Tibial nerve (tissue), 4 donors: ENCODE measurements at places on chromosomes 12 and 14. TPM values are rescaled to one million over a fixed set of nuclear protein-coding genes. Genes with fewer than 3 reads are reported as not detected.

GRCh38 chr12:130683811-130684210 lies 32.3 kb downstream of the RIMBP2 start:
- no peak for DNase-seq
- no peak overlapping the region for H3K4me3 ChIP-seq
- H3K4me1 ChIP-seq = no peaks in the 10 kb centered on the region
- H3K36me3 ChIP-seq = no peaks in the 10 kb centered on the region
- H3K27me3 ChIP-seq = no peaks in the 10 kb centered on the region
- no peak overlapping the region for H3K27ac ChIP-seq

DNA sequence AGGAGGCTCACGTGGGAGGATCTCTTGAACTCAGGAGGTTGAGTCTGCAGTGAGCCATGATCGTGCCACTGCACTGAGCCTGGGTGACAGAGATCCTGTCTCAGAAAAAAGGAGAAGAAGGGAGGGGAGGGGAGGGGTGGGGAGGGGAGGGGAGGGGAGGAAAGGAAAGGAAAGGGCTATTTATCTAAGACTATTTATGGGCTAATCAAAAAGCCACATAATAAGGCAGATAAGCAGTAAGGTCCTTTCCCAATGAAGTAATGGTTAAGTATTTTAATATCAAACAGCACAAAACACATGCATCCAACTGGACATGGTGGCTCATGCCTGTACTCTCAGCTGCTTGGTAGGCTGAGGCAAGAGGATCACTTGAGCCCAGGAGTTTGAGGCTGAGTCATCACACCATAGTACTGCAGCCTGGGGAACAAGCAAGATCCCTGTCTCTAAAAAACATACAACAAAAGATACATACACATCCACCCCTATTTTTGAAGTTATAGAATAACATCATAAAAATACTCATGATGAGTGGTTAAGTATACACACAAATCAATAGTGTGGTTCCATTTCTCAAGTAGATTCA lies 9.7 kb downstream of the PAWR start:
- no peak for DNase-seq
- H3K4me3 ChIP-seq = no peak overlapping the region
- no peak overlapping the region for H3K27ac ChIP-seq
- no peaks in the 10 kb centered on the region for H3K27me3 ChIP-seq
- H3K4me1 ChIP-seq = no peaks in the 10 kb centered on the region

DNA sequence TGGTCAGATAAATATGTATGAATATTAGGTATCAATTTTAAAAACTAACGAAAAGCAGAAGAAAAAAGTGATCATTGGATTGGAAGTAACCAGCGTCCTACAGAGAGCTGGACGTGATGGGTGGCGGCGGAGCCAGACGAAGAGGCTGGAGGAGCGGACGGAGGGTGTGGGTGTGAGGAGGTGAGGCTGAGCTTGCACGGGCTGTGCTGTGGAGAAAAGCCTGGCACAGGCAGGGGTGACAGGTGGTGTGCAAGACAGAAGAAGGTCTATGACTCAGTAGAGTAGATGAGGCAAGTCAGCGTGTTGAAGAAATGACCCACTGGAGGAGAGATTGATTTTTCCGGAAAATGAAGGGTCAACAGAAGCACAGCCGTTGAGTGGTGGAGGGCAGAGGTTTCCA lies 56.4 kb downstream of the FZD10 start:
- no peak for DNase-seq
- H3K27me3 ChIP-seq = no peaks in the 10 kb centered on the region
- H3K36me3 ChIP-seq = no peaks in the 10 kb centered on the region
- no peak overlapping the region for H3K27ac ChIP-seq

DNA sequence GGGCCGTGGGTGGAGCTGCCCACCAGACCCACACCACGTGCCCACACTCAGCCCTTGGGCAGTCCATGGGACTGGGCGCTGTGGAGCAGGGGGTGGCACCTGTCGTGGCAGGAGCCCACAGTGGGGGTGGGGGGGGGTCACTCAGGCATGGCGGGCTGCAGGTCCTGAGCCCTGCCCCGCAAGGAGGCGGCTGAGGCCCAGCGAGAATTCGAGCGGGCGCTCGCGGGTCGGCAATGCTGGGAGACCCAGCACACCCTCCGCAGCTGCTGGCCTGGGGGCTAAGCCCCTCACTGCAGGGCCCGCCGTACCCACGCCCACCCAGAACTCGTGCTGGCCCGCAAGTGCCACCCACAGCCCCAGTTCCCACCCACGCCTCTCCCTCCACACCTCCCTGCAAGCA lies 132.6 kb upstream of the GARIN2 start:
- DNase-seq = no peak
- no peaks in the 10 kb centered on the region for H3K36me3 ChIP-seq
- H3K4me1 ChIP-seq = no peaks in the 10 kb centered on the region
- no peak overlapping the region for H3K4me3 ChIP-seq

DNA sequence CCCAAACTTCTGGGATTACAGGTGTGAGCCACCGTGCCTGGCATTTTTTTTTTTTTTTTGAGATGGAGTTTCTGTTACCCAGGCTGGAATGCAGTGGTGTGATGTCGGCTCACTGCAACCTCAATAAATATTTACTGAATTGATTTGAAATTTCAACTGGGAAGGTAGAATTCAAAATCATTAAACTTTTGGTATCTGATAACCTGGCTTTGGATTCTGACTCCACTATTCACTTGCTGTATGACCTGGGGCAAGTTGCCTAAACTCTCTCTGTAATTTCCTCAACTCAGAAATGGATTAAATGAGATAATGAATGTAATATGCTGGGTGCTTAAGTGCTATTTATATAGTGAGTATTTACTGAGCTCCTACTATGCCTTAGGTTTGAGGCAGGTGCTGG lies 8.7 kb upstream of the METAP2 start:
- no peaks in the 10 kb centered on the region for H3K4me1 ChIP-seq
- H3K36me3 ChIP-seq = no peaks in the 10 kb centered on the region
- H3K4me3 ChIP-seq = no peak overlapping the region

DNA sequence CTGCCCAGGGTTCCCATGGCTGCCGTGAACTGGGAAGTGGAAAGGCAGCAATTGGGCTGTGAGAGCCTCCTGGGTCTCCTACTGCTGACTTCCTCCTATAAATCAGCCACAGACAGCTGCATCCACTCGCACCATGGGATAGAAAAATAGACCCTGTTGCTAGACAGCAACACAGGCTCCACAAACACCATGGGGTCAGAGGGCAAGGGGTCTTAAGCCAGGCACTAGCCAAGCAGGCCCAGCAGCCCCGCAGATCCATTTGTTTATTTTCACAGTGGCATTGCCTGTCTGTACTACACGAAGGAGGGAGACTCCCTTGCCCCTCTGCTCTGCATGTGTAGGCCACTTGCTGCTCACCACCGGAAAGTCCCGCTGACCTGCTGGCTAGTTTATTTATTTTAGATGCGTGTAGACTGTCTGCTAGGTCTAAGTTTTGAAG lies 139.8 kb downstream of the DACT1 start:
- no peaks in the 10 kb centered on the region for H3K4me1 ChIP-seq
- no peak for DNase-seq
- H3K27me3 ChIP-seq = no peaks in the 10 kb centered on the region
- H3K27ac ChIP-seq = no peak overlapping the region

The SETD3 gene
- 118 TPM for total RNA-seq

DNA sequence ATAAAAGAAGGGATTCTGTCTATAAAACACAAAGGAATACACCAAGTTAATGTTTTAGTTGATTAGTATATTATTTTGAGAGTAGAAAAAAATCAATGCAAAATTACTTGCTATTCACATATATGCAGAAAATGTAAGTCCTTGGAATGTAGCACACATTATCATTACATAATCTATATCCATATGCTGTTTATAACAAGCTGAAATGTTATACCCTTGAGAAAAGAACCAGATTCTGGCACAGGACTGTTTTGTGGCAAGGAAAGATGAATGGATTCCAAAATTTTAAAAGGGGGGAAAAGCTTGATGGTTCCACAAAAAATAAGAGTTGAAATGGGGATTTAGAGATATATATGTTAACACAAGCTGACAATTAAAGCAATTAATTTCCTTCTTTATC lies 153.6 kb downstream of the MSRB3 start:
- H3K36me3 ChIP-seq = no peaks in the 10 kb centered on the region
- no peaks in the 10 kb centered on the region for H3K27me3 ChIP-seq
- no peak overlapping the region for H3K4me3 ChIP-seq
- no peak for DNase-seq

GRCh38 chr14:60684203-60684602 lies 34.9 kb upstream of the SIX1 start:
- no peak overlapping the region for H3K4me3 ChIP-seq
- H3K36me3 ChIP-seq = no peaks in the 10 kb centered on the region
- no peak overlapping the region for H3K27ac ChIP-seq

The ZNF605 gene
- total RNA-seq = 7.9 TPM

The OR6C2 gene
- total RNA-seq = not detected

GRCh38 chr14:104223101-104224041 lies 85.0 kb downstream of the KIF26A start:
- DNase-seq = no peak
- H3K36me3 ChIP-seq = no peaks in the 10 kb centered on the region
- no peaks in the 10 kb centered on the region for H3K4me1 ChIP-seq
- H3K27ac ChIP-seq = no peak overlapping the region
- peaks cover 54% of the 10 kb centered on the region for H3K27me3 ChIP-seq

DNA sequence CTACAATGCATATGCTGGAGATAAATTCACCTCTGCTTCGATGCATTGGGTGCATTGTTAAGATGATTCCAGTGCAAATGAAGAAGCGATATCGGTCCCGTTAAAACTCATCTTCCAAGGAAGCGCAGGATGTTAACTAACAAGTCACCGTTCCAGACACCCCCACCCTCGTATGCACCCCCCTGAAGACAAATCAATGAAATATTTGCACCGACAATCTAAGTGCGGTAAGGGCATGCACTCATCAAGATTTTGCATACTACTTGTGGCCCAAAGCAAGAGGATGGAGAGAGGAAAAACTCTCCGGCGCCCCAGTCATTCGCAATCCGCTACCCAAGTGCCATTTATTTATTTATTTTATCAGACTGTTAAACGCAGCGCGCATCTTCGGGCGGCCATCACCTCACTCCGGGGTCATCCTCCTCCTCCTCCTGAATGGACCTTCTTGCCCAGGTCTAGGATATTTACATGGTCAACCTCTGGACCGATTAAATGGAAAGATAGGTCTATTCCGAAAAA lies 1.2 kb downstream of the NOVA1 start:
- no peaks in the 10 kb centered on the region for H3K36me3 ChIP-seq
- no peaks in the 10 kb centered on the region for H3K27me3 ChIP-seq
- H3K4me3 ChIP-seq = peak overlapping the region; percentile 54
- no peak for DNase-seq
- H3K27ac ChIP-seq = peak overlapping the region; percentile 94
- peaks cover 43% of the 10 kb centered on the region for H3K4me1 ChIP-seq

DNA sequence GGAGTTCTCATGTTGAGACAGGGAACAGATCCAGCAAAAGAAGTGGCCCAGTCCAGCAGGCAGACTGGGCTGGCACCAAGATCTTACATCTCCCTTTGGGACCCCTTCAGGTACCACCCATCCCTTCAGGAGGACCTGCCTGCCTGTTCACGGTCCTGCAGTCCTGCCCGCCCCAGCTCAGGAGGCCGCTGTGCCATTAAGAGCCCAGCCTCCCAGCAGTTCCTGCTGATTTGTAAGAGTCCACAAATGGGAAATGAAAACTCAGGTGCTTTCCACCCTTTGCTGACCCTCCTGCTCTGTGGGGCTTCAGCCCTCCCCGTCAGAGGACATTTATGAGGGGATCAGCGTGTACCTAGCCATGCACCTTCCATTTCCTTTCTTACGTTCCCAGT lies 39.5 kb downstream of the C14orf132 start:
- H3K4me3 ChIP-seq = no peak overlapping the region
- H3K4me1 ChIP-seq = no peaks in the 10 kb centered on the region
- no peak for DNase-seq
- no peak overlapping the region for H3K27ac ChIP-seq

GRCh38 chr12:69873429-69873828 lies 48.4 kb downstream of the MYRFL start:
- H3K4me3 ChIP-seq = no peak overlapping the region
- H3K4me1 ChIP-seq = no peaks in the 10 kb centered on the region

GRCh38 chr14:46581036-46581671 lies 70.4 kb downstream of the RPL10L start:
- H3K4me1 ChIP-seq = no peaks in the 10 kb centered on the region
- H3K36me3 ChIP-seq = no peaks in the 10 kb centered on the region
- no peak for DNase-seq
- no peaks in the 10 kb centered on the region for H3K27me3 ChIP-seq
- H3K4me3 ChIP-seq = no peak overlapping the region

- H3K27me3 ChIP-seq = no peaks in the 10 kb centered on the region
- no peak for DNase-seq
- no peak overlapping the region for H3K27ac ChIP-seq
- H3K4me3 ChIP-seq = no peak overlapping the region
- H3K4me1 ChIP-seq = no peaks in the 10 kb centered on the region
Measured at GRCh38 chr12:7797698-7798398, 8.6 kb downstream of the NANOG start.

- DNase-seq = no peak
- H3K27me3 ChIP-seq = no peaks in the 10 kb centered on the region
- H3K36me3 ChIP-seq = peaks cover 6% of the 10 kb centered on the region
- H3K27ac ChIP-seq = no peak overlapping the region
- peaks cover 16% of the 10 kb centered on the region for H3K4me1 ChIP-seq
Measured at GRCh38 chr12:53292426-53292825, 2.9 kb upstream of the PFDN5 start.

The CDCA3 gene
- total RNA-seq = 19.4 TPM

- no peak overlapping the region for H3K27ac ChIP-seq
- H3K27me3 ChIP-seq = no peaks in the 10 kb centered on the region
- no peaks in the 10 kb centered on the region for H3K36me3 ChIP-seq
- no peak overlapping the region for H3K4me3 ChIP-seq
Measured at GRCh38 chr12:132407992-132408391, 78.6 kb upstream of the GALNT9 start.

GRCh38 chr12:52059582-52060497 lies 8.6 kb downstream of the NR4A1 start:
- peaks cover 25% of the 10 kb centered on the region for H3K4me1 ChIP-seq
- no peaks in the 10 kb centered on the region for H3K27me3 ChIP-seq
- H3K27ac ChIP-seq = peak overlapping the region; percentile 99
- peaks cover 52% of the 10 kb centered on the region for H3K36me3 ChIP-seq
- no peak overlapping the region for H3K4me3 ChIP-seq

DNA sequence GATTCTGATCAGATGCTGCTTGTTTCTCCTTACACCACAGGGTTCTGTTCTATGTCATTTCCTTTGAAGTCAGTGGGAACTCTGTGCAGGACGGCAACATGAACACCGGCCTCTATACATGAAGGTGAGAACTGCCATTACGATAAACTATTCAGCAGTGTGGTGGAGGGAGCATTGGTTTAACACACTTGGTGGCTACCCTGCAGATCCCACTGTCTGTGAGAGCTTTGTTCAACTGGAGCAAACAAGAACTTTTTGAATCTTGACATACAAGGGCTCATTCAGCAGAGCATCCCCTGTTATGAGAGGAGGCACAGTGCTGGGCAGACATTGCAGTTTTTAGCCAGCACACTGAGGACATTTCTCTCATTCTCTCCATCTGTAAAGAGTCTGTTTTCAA lies 10.7 kb upstream of the FRS2 start:
- H3K4me3 ChIP-seq = no peak overlapping the region
- no peak for DNase-seq
- no peaks in the 10 kb centered on the region for H3K4me1 ChIP-seq
- no peaks in the 10 kb centered on the region for H3K27me3 ChIP-seq
- H3K36me3 ChIP-seq = no peaks in the 10 kb centered on the region

The PRH1 gene
- total RNA-seq = 53.2 TPM

The TDRD9 gene
- total RNA-seq = 1.9 TPM
